ENCODE measurements at places on chromosomes 16 and 17.

DNA sequence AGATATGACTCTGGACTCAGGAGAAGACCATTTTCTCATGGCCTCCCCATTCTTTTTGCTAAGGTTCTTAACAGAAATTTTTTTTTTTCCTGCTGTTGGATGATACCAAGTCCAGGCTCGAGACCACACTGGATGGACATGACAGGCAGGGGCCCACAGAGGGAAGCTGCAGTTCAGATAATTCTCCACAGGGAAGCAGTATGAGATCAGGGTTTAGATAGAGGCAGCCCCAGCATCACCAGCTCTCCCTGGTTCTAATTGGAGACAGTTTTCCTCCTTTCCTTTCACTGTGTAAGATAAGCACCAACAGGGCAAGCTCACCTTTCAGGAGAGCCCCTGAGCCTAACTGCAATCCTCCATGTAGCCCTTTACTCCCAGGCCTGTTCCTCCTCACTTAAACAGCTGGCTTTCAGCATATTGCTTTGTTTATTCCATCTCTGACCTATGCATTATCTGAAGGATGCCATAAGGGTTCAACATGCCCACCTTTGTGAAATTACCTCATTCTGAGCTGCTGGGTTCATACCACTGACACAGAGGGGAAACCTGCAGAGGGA lies 108.1 kb downstream of the SNX11 start:
- DNase-seq = no peak

- no peak for DNase-seq
These were observed 133.0 kb upstream of the GSE1 start for GRCh38 chr16:85479972-85480726.

GRCh38 chr17:43334738-43335402 lies 63.9 kb upstream of the ARL4D start:
- no peak for DNase-seq

- no peak for DNase-seq
These were observed 61.1 kb downstream of the RPA1 start for GRCh38 chr17:1890758-1891450.

GRCh38 chr16:80899809-80900592 lies 95.6 kb upstream of the CDYL2 start:
- no peak for DNase-seq

GRCh38 chr16:57446531-57447185 lies 527 bp downstream of the CIAPIN1 start:
- DNase-seq = no peak

- no peak for DNase-seq
These were observed 496.9 kb upstream of the C16orf82 start for GRCh38 chr16:26569793-26570192.

DNA sequence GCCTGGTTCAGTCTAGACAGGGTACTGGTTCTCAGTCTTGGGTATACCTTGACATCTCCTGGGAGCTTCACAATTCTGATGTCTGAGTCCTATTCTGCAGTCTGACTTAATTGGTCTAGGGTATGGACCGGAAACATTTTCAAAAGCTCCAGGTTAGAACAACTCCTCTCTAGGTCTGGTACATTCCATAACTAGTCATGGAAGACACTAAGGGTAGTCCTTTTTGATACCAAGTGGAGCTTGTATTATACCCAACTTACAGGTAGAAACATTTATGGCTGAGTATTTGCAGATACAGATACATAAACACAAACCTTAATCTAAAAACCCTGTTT lies 5.0 kb downstream of the RPL23 start:
- DNase-seq = no peak

DNA sequence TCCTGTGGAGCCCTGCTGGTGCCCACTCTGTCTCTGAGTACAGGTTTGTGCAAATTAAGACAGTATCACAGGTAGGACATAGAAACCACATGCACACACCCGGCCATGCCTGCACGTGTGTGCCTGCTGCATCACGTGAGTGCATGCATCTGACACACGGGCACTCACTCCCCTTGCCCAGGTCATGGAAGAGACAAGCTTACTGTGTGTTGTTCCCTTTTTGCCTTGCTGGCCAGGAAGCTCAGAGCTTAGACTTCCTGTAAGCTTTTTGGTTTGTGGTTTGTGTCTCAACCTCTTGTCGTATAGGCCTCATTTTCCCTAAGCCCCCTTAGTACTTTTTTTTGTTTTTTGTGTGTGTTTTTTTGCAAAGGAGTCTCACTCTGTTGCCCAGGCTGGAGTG lies 25.0 kb downstream of the ZNF469 start:
- DNase-seq = no peak

DNA sequence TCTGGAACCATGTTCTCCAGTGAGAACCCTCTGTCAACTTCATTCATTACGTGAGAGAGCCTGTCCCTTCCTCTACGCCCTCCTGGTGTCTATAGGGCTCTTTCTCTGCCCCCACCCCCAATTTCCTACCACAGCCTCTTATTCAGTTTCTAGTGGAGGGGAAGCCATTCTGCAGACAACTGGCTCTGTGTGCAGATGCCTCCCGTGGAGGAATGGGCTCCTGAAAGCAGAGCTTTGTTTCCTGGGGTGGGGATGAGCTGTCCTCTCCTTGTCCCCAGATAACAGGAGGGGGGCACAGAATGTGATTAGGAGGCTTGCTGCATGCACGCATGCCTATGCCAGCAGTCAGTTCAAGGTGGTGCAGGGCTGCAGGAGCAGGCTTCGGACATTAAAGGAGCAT lies 31.6 kb downstream of the MMP15 start:
- DNase-seq = no peak

GRCh38 chr16:85687651-85688471 lies 893 bp downstream of the GINS2 start:
- DNase-seq = no peak

DNA sequence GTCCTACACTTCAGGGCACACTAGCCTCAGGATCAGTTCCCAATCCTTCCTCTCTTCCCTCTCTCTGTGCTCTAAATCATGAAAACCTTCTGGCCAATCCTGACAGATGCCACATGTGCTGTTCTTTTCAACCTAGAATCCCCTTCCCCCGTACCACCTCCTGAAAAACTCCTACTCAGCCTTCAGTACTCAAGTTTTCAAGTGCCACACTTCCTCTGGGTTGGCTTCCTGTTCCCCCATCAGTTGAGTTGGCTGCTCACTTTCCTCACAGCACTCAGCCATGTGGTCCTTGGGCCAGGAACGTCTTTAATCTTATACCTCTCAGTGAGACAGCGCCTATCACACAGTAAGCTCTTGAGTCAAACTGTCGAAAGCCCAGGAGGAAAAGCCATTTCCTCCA lies 3.3 kb downstream of the ASPHD1 start:
- no peak for DNase-seq

- peak; percentile 5 for DNase-seq
These were observed 257.6 kb upstream of the SDK2 start for GRCh38 chr17:73901661-73902415.

DNA sequence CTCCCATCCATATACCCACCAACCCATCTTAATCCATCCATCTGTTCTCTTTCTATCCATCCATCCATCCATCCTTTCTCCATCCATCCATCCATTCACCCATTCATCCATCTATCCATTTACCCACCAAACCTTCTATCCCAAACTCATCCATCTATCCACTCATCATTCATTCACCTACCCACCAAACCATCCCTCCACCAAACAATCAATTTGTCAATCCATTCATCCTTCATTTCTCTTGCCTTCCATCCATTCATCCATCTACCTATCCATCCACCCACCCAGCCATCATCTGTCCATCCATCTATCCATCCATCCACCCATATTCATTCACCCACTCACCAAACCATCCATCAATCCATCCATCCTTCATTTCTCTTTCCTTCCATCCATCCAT lies 44.6 kb upstream of the CIBAR2 start:
- DNase-seq = no peak

Data from activated T-helper 1 cell treated with anti-CD3 and anti-CD28 coated beads, Interleukin-2, amount 50 U/mL, for 16 hours (primary cell).